CD4-positive, alpha-beta T cell treated with Interleukin-10 for 1 hour (primary cell): ENCODE measurements at places on chromosomes 6 and 20.

DNA sequence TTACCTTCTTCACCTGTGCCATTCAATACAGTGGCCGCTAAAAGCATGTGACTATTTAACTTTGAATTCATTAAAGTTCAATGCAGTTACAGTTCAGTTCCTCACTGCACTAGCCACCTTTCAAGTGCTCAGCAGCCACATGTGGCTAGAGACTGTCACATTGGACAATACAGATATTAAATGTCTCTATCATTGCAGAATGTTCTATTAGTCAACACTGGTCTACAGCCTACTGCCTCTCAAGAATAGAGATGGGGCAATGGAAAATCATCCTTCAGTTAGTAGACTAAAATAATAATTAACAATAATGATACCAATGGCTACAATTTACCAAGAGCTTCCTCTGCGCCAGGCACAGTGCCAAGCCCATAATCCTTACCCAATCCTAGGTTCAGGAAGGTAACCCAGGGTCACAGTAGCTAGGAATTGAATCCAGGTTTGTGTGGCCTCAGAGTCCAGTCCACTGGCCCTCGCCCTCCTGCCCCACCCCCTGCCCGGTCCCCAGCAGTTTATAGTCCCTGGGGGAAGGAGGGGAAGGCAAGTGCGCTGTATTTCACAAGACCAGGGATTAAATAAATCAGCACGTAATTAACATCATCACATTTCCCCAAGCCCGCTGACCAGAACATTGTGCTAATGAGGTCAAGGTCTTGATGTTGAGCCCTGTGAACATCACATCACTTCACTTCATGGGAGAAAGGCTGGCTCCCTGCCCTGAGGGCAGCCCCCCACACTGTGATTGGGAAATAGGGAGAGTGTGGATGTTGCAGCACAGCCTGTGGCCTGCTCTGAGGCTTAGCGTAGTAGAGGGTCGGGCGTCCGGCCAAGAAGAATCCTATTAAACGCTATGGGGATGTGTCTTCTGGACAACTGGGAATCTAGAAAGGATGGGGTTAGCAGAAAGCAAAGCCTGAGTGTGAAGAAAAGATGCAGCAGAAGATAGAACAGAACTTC is 147.2 kb downstream of the VEGFA start:
- DNase-seq: no peak

DNA sequence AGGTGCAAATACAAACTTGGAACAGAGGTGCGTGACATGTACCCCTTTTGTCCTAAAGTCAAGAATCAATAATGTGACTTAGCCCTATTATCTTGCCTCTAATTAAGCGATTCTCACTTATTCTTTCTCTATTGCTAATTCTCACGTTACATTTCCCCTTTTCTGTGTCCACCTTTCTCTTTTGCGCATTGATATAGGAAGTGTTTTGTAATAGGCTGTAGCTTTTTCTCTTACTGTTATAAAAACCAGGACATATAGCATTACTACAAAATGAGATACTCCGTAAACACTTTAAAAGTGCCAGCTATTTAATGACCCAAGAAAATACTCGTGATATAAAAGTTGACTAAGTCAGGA is 669 bp upstream of the TMEM30A start:
- no peak for DNase-seq

DNA sequence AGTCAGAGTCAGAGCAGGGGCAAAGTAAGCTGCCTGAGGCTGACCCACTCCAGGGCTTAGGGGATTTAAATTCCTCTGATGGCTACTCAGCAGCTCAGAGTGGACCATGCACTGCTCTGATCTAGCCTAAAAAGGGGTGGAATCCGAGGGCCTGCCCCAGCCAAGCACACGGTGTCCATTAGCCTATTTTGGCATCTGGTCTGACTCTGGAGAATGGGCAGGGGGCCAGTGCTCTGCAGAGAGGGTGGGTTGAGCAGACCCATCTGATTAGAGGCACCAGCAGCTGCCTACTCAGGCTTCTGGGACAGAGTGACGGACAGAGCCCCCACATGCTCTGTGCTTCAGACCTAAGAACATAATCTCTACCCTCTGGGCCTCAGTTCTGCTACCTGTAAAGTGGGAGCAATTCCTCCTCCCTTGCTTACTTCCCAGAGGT is 25.9 kb upstream of the TGM2 start:
- no peak for DNase-seq

DNA sequence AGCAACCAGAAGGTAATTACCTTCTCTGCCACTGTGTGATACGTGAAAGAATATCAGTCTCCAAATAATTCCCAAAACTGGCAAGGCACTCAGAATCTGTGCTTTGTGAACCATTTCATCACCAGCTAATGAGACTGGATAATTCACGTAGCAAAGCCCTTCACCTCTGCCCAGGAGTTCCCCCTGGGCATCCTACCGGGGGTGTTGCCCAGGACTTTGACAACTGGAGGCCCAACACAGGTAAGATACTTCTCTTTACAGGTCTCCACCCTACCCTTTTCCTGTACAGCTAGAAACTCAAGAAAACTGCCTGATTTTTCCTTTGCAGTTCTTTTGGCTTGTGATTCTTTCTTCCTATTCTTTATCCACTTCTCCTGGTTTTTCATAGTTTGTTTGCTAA is 2.7 kb upstream of the CD24 start:
- no peak for DNase-seq

DNA sequence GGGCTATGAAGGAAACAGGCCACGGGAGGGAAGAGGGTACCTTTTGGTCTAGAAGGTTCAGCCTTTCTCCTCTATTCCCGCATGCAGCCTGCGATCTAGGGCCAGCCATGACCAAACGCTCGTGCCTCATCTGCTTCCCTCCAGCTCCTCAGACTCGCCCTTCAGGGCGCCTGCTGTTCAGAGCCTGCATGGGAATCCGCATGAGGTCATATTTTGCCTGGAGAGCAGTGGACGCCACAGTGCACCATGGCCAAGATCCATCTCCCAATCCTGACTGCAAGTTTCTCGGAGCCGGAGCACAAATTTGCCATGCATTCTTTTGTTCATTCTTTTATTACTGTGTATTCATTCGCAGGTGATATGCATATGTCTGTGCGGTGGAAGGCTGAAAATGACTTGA is 608.1 kb downstream of the QKI start:
- DNase-seq: no peak

- peak; percentile 23 for DNase-seq
Measured at GRCh38 chr6:157323966-157324300, 614 bp upstream of the TMEM242 start.

DNA sequence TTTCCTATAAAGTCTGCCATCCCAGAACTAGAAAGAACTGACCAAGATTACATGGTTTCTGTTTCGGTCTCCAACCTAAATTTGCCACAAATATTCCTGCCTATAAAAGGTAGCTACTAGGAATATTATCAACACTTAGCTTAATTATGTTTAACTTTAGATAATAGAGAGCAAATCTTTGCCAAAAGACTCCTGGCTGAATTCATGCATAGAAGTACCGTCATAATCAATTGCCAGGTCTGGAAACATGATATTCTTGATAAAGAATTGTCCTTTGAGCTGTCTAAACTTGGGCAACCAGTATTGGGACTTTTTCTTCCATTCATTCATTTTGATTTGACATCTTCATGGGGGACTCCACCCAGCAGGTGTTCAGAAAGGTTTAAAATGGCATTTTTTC is 22.4 kb downstream of the CALHM6 start:
- no peak for DNase-seq

GRCh38 chr6:50831186-50831585 is 12.5 kb downstream of the TFAP2B start:
- DNase-seq: no peak

DNA sequence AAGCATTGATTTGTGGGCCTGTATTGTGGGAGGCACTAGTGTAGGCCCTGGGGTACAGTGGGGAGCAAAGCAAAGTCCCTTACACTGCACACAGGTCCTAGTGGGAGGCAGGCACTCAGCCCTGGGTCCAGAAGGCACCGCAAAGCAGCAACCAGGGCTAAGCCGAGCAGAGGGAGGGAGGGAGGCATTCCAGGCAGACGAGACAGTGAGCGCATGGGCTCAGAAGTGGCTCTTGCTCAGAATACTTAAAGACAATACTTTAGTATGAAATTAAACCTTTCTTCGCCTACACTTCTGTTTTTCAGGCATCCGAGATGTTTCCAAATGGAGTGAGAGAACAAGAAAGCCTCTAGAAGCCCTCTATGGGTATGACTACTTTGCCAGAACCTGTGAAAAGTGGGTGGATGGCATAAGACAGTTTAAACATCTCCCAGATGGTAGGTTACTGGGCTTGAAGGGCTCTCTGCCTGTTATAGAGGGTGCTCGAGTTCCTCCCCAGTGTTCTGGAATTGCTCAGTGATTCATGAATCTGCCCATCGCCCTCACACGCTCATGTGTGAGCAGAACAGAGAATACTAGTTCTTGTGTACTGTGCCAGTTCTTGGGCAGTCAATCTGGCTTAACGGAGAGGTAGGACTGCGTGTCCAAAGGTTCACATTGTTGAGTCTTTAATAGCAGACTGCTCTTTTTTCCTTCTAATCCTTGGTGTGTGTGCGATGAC is 18.7 kb downstream of the BPHL start:
- no peak for DNase-seq

- no peak for DNase-seq
Measured at GRCh38 chr6:137217801-137218472, 1.2 kb downstream of the IFNGR1 start.

GRCh38 chr6:45872827-45873365 is 142.8 kb downstream of the CLIC5 start:
- no peak for DNase-seq

- DNase-seq: no peak
Measured at GRCh38 chr20:44282192-44282591, 28.8 kb downstream of the FITM2 start.

- no peak for DNase-seq
Measured at GRCh38 chr6:25242567-25242966, 36.6 kb upstream of the CARMIL1 start.

GRCh38 chr20:2125474-2126112 is 24.0 kb downstream of the STK35 start:
- no peak for DNase-seq
